ENCODE measurements at places on chromosomes 3 and 15.
A peak's percentile ranks its signal among the peaks of the same experiment; 100 is the strongest.

DNA sequence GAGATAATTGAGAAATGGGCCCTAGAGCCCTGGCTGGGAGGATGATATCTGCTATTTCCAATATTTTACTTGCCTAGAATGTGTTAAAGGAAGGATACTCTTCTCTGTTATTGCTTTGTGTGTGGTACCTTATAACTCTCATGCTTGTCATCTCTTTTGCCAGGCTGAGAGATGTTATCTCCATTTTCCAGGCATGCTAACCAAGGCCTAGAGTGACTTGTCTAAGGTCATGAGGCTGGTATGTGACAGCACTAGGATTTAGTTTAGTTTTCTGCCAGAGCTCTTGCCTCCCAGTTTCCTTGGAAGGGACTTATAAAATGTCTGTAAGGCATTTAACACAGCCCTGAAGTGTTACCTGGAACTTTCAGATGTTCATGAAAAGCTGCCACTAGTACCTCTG is 1.4 kb downstream of the CLK3 start:
- no peak for DNase-seq

GRCh38 chr15:68391121-68391520 is 40.8 kb downstream of the ITGA11 start:
- DNase-seq, result no peak

- no peak for DNase-seq
Observed at GRCh38 chr15:57133127-57133968, 214.9 kb downstream of the TCF12 start.

DNA sequence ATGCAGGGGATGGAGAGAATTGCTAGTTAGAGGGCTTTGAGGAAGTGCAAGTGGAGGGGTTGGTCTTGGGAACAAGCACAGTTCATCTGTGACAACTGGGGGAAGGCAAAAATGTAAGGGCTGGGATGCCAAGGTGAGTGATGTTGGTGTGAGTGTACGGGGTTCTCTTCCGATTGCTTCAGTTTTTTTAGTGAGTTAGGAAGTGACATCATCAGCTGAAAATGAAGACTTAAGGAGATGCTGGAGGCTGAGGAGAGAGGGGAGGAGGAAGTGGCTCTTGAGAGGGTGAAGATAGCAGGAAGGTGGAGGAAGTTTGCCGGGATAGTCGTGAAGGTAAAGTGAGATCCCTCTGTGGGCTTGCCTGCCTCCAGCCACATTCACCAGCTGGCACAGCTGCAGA is 12.7 kb downstream of the TICRR start:
- DNase-seq, result no peak

- no peak for DNase-seq
Observed at GRCh38 chr3:119304201-119304713, 10.1 kb downstream of the ARHGAP31 start.

DNA sequence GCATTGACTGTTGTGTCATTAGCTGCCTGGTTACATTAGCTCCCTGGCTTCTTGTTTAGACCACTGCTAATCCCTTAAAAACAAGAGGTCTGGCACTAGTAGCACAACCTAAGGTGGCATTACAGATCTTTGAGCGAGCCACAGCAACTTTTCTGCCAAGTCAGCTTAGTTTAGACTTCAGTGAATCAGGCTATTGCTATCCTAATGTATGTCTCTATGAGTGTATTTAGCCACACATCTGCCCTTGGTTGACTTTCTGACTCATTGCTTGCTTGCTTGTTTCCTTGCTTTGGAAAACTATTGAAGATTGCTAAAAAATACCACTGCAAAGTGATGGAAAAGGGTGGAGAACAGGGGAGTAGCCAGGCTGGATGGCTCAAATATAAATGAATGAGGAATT is 50.2 kb downstream of the CHP1 start:
- no peak for DNase-seq

DNA sequence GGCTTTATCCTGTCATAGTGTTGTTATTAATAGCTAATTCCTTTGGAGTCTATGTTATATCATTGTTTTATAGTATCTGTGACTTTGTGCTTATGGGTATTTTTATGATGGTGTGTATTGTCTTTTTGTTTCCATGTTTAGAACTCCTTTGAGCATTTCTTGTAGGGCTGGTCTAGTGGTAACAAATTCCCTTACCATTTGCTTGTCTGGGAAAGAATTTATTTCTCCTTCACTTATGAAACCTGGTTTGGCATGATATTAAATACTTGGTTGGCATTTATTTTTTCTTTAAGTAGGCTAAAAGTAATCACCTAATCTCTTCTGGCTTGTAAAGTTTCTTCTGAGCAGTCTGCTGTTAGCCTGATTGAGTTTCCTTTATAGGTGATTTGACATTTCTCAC is 47.7 kb upstream of the ROBO1 start:
- no peak for DNase-seq

DNA sequence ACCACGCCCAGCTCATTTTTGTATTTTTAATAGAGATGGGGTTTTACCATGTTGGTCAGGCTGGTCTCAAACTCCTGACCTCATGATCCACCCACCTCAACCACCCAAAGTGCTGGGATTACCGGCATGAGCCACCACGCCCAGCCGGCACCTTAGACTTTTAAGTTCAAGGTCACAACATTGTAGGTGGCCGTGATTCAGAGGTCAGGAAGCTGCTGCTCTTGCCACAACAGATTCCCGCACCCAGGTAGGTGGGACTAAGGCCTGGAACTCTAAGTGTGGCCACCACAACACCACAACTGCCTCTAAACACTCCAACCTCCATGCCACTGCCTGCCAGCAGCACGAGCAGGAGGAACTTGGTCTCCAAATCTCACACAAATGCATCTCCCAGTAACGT is 196.8 kb downstream of the STT3B start:
- DNase-seq, result no peak

DNA sequence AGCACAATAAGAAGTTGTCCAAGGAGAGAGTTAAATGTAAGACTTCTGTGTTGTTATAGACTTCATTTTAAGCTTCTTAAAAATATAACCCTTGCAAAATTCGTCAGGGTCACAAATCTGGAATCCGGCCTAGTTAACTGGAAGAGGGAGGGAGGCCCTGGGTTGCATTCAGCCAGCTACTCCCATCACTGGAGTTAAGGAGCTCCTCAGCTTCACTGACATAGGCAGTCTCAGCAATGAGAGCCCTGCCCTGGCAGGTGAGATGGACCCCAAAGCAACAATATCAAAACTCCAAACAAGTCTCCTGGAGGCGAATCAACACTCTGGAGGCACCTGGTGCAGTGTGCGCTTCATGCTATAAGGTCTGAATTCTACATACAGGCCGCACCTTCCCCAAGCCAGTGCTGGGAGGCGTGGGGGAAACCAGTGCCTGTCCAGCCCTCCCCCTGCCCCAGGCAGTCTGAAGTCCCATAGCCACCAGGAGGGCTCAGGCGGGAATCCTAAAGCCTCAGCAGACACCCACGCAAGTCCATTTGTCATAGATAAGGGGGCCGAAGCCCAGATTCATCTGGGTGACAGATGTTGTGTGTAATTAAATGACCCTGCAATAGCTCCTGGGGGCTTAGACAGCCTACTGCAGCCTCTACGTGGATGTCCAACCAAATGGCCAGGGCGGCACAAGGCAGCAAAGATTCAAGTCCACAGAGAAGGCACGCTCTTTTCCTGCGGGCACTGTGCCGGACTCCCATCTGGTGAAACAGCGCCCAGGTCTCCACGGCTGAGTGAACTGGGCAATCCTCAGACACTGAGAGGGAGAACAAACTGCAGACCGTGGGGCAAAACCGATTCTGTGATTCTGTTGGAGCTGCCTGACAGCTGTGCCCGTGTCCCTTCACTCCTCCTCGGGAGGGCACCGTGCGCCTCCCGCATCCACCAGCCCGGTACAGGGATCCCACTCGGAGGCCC is 64.9 kb downstream of the ATP10A start:
- DNase-seq, result no peak

DNA sequence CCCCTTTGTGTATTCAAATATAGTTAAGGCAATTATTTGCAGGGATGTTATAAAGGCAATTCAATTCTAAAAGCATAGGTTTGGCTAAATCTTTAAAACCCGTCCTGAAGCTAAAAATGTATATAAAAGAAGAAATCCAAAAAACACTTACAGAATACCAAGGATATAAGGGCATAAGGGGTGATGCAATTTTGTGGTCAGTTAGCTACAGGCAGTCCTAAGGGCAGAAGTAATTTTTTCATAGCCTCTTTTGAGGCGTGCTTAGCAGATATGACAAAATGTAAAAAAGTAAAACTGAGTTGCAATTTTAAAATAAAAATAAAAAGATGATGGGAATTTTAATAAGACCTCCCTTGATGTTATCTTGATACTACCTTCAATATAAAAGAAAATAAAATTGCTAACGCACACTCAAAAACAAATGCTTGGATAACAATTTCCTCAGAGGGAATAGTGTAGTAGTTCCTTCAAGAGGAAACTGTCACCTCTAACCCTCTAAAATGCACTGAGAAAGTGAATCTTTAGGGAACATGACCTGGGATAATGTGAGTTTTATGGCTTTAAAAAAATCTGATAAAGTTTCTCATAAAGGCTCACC is 104.2 kb downstream of the MYH15 start:
- no peak for DNase-seq

- DNase-seq, result no peak
Observed at GRCh38 chr3:175342196-175342595, 483.1 kb downstream of the NAALADL2 start.

- DNase-seq, result no peak
Observed at GRCh38 chr3:136476280-136476679, 226.1 kb downstream of the PCCB start.

GRCh38 chr15:48717458-48717857 is 71.9 kb upstream of the FBN1 start:
- DNase-seq, result no peak

DNA sequence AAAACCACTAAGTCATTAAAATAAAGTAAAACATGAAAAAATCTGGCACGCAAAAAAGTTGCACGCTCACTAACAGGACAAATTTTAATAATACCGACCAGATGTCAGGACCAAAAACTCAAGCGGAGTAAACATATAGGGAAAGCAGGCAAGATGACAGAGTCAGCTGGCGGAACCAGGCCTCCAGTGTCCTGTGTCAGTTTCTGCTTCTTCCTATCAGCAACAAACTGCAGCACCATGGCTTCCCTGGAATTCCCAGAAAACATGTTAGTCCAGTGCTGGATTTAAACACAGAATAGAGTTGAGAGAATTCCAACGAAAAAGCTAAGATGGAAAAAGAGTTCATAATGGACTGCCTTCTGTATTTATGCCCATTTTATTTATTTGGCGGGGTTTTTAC is 169.1 kb upstream of the ARHGEF26 start:
- no peak for DNase-seq

DNA sequence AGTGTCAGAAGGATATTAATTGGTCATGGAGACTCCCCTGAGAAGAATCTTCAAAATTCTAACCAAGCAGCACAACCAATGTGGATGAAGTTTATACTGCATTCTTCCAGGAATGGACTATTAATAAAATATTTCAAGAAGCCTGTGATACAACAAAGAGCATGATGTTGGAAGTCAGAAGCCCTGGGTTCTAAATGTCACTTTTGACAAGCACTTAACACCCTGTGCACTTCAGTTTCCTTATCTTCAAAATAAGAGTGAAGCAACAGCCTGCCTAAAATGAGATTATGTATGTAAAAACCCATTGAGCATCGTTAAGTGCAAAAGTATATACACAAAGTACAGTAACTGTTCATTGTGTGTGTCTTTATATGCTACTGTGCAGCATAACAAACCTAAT is 369.4 kb downstream of the NTRK3 start:
- DNase-seq, result no peak

DNA sequence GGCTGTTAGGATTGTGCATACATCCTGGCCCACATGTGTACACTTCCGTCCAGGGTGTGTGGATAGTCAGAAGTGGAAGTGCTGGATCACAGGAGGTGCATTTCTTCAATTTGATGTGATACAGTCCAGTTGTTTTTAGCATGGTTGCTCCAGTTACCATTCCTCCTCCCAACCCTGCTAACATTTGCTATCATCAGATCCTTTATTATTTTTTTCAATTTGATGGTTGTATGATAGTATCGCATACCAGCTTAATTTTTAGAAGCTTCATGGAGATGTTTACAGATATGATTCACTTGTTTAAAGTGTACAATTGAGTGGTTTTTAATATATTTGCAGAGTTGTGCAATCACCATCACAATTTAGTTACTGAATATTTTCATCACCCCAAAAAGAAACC is 202.7 kb downstream of the ITPR1 start:
- DNase-seq, result no peak

GRCh38 chr15:36843822-36844221 is 256.5 kb downstream of the MEIS2 start:
- DNase-seq, result no peak

- no peak for DNase-seq
Observed at GRCh38 chr15:45795440-45796069, 160.7 kb downstream of the SQOR start.

DNA sequence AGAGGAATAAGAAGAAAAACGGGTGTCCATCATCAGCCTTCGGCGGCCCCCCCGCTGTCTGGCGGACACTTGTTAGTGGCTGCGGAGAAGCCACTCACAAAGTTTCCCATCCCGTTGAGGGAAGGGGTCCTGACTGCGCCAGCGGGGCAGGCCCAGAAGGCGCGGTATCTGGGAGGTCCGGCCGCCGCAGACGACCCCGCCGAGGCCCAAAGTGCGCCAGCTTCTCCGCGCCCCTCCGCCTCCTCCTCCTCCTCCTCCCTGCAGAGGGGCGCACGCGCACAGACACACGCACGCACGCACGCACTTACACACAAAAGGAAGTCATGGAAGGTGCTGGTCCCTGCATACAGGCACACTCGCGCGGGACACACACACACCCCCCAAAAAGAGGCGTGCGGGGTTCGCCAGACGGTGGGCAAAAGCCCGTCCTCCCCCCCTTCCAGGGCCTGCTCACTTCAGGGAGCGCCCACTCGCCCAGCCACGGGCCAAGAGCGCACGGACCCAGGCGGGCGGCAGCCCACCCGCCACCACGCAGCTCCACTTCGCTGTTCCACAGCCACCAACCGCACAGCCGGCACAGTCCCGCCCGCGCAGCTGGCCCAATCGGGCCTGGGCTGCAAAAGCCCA is 18.0 kb downstream of the ZNF148 start:
- DNase-seq, result peak; percentile 35

- DNase-seq, result no peak
Observed at GRCh38 chr15:44028349-44028748, 166.7 kb downstream of the FRMD5 start.

DNA sequence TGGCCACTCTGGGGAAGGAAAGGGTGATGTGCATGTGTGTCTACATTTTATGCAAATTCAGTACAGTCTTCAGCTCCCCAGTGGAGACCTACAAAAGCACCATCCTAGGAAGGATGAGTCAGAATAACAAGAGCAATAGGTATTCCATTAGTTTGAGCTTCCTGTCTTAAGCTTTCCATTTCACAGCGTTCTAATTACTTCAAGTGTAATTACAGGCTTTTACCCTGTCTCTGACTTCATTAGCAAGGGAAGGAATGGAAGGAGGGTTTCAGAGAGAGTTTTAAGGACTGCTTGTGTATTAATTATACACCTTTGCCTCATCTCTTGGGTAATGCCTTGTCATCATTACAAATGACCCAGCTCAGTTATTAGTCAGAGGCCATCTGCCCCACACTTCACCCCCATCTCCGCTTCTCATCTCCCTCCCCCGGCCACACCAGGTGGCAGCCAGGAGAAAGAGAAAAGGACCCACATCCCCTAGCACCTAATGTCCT is 202.8 kb upstream of the MRPL3 start:
- no peak for DNase-seq
